ENCODE measurements at places on chromosomes 12 and 14. TPM values are rescaled to one million over a fixed set of nuclear protein-coding genes. Genes with fewer than 3 reads are reported as not detected.

WDR89 gene
- total RNA-seq: 7.7 TPM

GLIPR1L2 gene
- total RNA-seq: 0.12 TPM

- DNase-seq: no peak
These were observed 194.1 kb downstream of the TMTC3 start for GRCh38 chr12:88336076-88336739.

GRCh38 chr14:91751719-91752118 lies 19.8 kb upstream of the CATSPERB start:
- no peak for DNase-seq

- no peak for DNase-seq
These were observed at the start of gene MSRB3 for GRCh38 chr12:65278576-65279368. MSRB3 (plus strand) TSS chr12:65278683; CDS start chr12:65308580, 29,897 bp downstream.

EPYC gene
- not detected for total RNA-seq

HOXC4 gene
- 2.8 TPM for total RNA-seq

- no peak for DNase-seq
These were observed 206.0 kb downstream of the ADGRD1 start for GRCh38 chr12:131159660-131160059.

RIPK3 gene
- 6.4 TPM for total RNA-seq

DNA sequence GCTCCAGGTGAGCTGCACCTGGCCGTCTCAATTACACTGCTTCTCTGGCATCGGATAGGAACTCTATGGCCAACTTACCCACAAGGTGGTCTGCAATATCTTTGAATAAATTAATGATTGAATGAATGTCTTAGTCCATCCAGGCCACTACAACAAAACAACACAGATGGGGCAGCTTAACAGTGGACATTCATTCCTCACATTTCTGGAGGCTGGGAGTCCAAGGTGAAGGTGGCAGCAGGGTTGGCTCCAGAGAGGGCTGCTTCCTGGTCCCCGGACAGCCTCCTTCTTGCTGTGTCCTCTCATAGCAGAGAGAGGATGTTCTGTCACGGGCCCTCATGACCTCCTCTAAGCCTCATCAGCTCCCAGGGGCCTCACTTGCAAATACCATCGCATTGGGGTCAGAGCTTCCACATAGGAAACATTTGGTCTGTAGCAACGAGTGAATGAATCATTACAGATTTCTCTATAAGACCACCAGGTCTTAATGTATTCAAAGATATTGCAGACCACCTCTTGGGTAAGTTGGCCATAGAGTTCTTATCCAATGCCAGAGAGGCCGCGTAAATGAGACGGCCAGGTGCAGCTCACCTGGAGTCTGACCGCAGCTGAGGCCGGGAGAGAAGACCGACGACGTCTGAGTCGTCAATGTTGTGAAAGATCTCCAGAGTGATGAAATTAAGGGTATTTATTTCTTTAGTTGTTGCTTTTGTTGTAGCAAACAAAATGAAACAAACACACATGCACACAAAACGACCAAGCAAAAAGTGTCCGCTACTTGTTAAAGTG lies 182.7 kb upstream of the C14orf180 start:
- DNase-seq: no peak

PPP2R5E gene
- total RNA-seq: 18.2 TPM

DNA sequence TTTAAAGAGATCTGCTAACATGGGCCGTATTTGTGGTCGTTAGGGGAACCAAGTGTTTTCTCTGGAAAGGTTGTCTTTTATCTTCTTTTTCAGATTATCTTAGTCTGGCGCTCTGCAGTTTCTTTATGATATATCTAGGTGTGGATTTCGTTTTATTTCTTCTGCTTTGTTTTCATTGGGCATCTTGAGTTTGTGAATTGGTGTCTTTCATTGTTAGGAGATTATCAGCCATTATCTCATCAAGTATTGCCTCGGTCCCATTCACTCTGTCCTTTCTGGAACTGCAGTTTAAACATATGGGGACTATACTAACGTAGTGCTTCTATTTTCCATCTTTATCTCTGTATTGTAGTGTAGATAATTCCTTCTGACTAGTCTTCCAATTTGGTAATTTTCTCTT lies 60.4 kb downstream of the BICDL1 start:
- DNase-seq: no peak

GRCh38 chr14:100555436-100556139 lies 31.6 kb downstream of the BEGAIN start:
- DNase-seq: no peak

DNA sequence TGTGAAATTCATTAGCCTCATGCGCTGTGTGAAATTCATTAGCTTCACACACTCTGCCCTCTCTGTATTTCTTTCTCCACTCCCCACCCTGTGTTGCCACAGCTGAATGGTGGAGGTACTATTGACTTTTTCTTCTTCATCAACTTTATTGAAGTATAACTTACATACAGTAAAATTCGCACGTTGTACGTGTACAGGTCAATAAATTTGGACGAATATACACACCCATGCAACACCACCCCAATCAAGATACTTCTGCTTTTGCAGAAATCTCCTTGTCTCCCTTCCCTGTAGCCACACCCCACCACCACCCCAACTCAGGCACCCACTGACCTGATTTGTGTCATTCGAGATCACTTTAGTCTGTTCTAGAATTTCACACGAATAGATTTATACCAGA lies 51.8 kb downstream of the FBXL14 start:
- DNase-seq: no peak

- DNase-seq: peak; percentile 37
These were observed 108.9 kb upstream of the PLEKHG7 start for GRCh38 chr12:92593734-92594402.
